ENCODE measurements at places on chromosomes 5 and 9. TPM values are rescaled to one million over a fixed set of nuclear protein-coding genes. Genes with fewer than 3 reads are reported as not detected.

HMCN2 gene
- not detected for total RNA-seq

PCDHGB5 gene
- total RNA-seq: 0.50 TPM

PCDHB7 gene
- total RNA-seq: 0.29 TPM

SLC6A19 gene
- not detected for total RNA-seq

COL5A1 gene
- not detected for total RNA-seq

EGFLAM gene
- total RNA-seq: not detected

PCDHA1 gene
- 0.48 TPM for total RNA-seq

PCDHAC2 gene
- 0.32 TPM for total RNA-seq

ENG gene
- total RNA-seq: 5.5 TPM

TTF1 gene
- 16.7 TPM for total RNA-seq

C9 gene
- 0.05 TPM for total RNA-seq

KIAA1191 gene
- total RNA-seq: 39.5 TPM

RFX3 gene
- total RNA-seq: 4.6 TPM

NUTM2F gene
- not detected for total RNA-seq

F2RL1 gene
- 0.77 TPM for total RNA-seq

FAM81B gene
- not detected for total RNA-seq

ACTBL2 gene
- total RNA-seq: 0.11 TPM

PHYHD1 gene
- total RNA-seq: 5.2 TPM

SLC6A7 gene
- total RNA-seq: not detected

NKD2 gene
- total RNA-seq: 1.9 TPM

GLRA1 gene
- total RNA-seq: not detected

SPATA31E1 gene
- total RNA-seq: not detected

ENDOG gene
- 24.6 TPM for total RNA-seq

ATP6V0E1 gene
- 324 TPM for total RNA-seq

IL5 gene
- total RNA-seq: not detected

CSF2 gene
- not detected for total RNA-seq

ANKRD18B gene
- 4.8 TPM for total RNA-seq

SV2C gene
- not detected for total RNA-seq

MEIKIN gene
- total RNA-seq: not detected

IFNE gene
- not detected for total RNA-seq

PCDHGA10 gene
- 0.21 TPM for total RNA-seq

PDGFRB gene
- total RNA-seq: 0.32 TPM

KIF27 gene
- 4.7 TPM for total RNA-seq

GABRA1 gene
- not detected for total RNA-seq
